ENCODE measurements at places on chromosomes 2 and 18. TPM values are rescaled to one million over a fixed set of nuclear protein-coding genes. Genes with fewer than 3 reads are reported as not detected.
A peak's percentile ranks its signal among the peaks of the same experiment; 100 is the strongest.

GRCh38 chr2:98507461-98507860, 62.8 kb downstream of the INPP4A start:
- ATAC-seq = no peak

Gene TUBA3E
- not detected for total RNA-seq

DNA sequence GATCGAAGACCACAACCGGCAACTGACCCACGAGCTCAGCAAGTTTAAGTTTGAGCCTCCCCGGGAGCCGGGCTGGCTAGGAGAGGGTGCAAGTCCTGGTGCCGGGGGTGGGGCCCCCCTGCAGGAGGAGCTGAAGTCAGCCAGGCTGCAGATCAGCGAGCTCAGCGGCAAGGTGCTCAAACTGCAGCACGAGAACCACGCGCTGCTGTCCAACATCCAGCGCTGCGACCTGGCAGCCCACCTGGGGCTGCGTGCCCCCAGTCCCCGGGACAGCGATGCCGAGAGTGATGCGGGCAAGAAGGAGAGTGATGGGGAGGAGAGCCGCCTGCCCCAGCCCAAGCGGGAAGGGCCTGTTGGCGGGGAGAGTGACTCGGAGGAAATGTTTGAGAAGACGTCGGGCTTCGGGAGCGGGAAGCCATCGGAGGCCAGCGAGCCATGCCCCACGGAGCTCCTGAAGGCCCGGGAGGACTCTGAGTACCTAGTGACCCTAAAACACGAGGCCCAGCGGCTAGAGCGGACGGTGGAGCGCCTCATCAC, 78.7 kb downstream of the MTCL1 start:
- ATAC-seq = no peak

- no peak for ATAC-seq
Measured at GRCh38 chr18:72866442-72866900, 1.3 kb downstream of the NETO1 start.

DNA sequence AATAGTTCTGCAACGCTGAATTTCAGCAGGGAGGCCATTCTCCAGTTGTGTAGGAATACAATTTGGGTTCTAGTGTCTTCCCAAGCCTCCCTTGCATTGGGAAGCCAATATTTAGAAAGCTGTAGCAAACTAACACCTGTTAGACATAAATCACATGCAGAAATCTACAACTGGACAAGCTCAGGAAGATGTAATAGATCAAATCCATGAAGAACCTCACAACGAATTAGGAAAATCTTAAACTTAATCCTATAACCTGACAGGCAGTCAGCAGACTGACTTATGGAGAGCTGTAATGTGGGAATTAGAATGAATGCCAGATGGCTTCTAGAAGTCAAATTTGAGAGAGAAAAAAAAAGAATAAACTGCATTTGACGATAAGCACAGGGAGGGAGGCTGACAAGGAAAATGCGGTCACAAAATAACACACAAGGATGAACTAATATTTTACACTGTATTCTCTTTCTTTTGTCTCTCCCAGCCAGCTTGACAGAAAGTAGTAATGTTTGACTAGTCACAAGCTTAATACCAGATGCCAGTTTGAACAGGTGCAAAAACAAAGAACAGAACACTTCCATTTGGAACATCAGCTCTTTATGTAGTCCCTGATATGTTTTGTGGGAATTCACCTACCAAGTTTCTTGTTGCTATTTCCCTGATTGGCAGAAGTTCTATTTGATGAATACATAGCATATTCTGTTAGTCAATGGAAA, 50.8 kb upstream of the FANCL start:
- peak; percentile 31 for ATAC-seq

Gene MARCHF4
- 2.5 TPM for total RNA-seq

- ATAC-seq = no peak
Measured at GRCh38 chr18:63138436-63139340, 180.9 kb downstream of the BCL2 start.

DNA sequence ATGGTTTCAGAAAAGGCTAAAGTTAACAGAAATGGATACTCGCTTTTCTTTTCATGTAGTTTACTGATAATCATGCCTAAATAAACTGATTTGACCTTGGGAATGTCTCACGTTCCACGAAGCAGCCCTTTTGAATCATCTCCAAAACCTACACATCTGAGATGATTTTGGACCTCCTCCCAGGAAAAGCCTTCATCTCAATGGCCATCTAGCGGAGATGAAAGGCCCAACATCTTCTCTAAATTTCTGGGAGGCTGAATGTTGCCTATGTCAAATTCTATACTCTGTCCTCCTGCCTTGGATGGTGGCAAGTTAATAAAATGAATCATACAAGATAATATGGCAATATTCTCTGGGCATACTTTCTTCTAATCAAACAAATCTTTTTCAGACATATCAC, 448.5 kb downstream of the ZEB2 start:
- ATAC-seq = no peak

Gene UGT1A8
- 0.39 TPM for total RNA-seq

GRCh38 chr2:181656450-181657291, at the start of gene CERKL:
CERKL (minus strand) TSS chr2:181657105; CDS start chr2:181657006, 99 bp downstream.
- peak; percentile 90 for ATAC-seq

DNA sequence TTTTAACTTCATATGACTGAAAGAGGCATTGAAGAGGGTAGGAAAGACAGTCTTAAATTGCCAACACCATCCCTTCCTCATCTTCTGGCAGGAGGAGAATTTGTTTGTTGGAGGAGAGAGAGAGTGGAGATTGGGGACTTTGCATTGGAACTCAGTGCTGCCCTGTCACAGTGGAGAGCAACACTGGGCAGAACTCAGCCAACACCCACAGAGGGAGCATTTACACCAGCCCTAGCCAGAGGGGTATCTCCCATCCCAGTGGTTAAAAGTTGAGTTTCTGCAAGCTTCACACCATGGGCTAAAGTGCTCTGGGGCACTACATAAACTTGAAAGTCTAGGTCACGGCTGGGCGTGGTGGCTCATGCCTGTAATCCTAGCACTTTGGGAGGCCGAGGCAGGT, 174.1 kb downstream of the ANKRD30B start:
- ATAC-seq = no peak

- ATAC-seq = no peak
Measured at GRCh38 chr2:184890311-184890710, 292.0 kb downstream of the ZNF804A start.

Gene CCDC74B
- total RNA-seq = 10.5 TPM

Gene NFATC1
- total RNA-seq = 0.32 TPM

- ATAC-seq = no peak
Measured at GRCh38 chr18:70419526-70419925, 130.7 kb downstream of the SOCS6 start.

DNA sequence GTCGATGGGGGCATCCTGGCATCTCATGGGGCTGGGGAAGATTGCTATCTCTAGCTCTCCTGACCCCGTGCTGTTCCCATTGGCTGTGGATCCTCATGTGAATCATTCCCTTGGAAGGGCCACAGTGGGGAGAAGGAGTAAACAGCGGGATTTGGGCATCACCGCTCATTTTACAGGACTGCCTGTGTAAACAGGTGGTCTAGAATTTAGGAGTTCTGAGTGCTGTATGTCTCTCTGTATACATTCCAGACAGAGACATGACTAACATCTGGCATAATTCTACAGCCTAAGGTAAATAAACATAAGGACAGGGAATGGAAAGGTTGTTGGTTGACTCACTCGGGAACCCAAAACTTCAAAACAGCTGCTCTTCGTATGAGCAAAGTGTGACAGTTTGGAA, 92.7 kb downstream of the COPS8 start:
- ATAC-seq = no peak

DNA sequence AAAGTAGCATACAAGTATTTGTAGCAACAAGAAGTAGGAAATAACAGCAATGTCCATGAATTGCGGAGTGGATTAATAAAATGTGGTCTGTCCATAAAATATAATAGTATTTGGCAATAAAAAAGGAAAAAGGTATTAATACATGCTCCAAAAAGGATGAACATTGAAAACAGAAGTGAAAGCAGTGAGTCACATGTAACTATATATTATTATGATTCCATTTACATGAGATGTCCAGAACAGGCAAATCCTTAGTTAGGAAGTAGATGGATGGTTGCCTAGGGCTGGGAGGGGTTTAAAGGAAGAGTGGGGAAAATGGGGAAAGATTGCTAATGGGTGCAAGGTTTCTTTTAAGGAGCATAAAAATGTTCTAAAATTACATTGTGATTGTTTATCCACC, 44.5 kb downstream of the CCDC74A start:
- no peak for ATAC-seq

DNA sequence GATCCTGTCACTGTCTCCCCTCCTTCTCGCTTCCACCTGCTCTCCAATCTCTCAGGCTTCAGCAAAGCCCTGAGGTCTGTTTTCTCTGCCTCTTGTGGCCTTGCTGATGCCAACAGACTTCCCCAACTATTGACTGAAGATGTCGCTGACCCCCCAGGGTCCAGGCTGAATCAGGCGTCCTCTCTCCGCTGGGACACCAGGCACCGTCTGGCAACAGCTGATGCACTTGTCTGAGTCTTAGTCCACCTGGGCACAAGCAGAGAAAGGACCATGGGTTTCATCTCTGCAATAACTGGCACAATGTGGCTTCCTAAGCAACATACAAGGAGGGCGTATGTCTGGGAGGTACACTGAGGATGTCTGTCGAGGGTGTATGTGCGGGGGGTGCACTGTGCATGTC, 248.7 kb upstream of the MYT1L start:
- ATAC-seq = no peak

DNA sequence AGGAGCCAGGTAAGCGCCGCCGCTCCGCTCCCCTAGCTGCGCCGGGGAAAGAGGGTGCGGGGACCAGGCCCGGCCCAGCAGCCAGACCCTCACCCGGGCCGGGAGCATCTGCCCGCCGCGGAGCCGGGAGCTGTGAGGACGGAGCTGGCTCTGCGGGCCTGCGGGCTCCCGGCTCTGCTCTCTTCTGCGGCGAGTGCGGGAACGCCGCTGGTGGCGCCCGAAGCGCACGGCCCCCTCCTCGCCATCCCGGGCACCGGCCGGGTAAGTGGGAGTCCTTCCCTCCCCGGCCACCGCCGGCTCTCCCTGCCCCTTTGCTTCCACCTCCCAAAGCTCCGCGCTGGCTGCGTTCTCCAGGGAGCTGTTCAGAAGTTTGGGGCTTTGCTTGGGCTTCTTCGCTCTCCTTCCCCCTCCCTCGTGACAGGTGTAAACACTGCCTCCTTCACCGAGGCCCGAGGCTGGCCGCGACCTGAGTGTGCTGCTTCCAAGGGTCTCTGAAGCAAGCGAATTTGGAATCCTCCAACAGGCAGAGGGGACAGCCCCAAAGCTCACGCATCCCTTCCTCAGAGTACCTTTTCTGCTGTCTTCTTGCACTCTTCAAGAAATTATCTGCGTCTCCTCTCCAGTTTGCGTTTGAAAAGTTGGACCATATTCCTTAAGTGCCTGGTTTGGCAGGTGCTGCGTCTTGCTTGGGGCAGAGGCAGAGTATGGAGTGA, 632 bp downstream of the AFTPH start:
- ATAC-seq = peak; percentile 56

DNA sequence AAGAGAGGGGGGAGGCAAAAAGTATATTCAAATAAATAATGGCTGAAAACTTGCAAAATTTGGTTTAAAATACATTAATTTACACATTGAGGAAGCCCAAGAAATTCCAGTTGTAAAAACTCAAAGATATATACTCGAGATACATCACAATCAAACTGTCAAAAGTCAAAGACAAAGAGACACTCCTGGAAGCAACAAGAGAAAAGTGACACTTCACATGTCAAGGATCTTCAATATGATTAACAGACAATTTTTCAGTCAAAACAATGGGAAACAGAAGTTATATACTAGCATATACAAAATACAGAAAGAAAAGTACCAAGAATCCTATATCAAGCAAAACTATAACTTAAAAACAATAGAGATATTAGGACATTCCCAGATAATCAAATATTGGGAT, 170.2 kb downstream of the CCDC178 start:
- no peak for ATAC-seq

GRCh38 chr2:236809716-236810115, 240.1 kb downstream of the ACKR3 start:
- ATAC-seq = no peak

DNA sequence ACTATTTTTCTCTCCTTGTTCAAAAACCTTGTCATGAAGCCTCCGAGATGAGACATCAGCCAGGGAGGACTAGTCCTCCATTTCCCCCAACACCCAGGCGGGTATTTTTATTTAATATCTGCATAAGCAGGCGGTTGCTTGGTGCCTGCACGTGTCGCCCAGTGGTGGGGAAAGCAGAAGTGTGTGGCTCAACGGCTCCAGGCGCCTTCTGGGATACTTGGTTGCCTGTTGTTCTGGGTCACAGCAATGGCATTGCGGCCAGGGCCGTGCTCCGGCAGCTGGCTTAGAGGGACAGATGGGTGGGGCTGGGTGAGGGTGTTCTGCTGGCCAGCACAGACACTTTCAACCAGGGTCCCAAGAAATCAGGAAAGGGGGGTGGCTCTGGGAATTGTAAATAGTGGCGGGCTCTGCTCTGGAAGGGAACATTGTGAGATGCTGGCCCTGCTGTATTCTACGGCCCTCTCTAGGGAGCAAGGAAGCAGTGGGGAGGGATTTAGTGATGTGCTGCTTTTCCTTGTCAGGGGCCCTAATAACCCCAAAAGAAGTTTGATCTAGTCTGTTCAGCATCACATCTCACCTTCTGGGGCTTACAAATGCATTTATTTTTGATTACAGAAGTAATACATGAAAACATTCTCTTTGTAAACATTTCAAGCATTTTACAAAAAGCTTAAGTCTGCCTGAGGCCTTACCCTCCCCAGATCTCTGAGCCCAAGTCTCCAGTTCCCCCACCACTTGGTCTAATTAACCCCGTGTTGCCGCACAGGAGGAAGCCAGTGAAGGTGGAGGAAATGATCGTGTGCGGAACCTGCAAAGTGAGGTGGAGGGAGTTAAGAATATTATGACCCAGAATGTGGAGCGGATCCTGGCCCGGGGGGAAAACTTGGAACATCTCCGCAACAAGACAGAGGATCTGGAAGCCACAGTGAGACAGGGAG, 1.1 kb downstream of the VAMP8 start:
- ATAC-seq = no peak

Gene NEDD4L
- 373 TPM for total RNA-seq

DNA sequence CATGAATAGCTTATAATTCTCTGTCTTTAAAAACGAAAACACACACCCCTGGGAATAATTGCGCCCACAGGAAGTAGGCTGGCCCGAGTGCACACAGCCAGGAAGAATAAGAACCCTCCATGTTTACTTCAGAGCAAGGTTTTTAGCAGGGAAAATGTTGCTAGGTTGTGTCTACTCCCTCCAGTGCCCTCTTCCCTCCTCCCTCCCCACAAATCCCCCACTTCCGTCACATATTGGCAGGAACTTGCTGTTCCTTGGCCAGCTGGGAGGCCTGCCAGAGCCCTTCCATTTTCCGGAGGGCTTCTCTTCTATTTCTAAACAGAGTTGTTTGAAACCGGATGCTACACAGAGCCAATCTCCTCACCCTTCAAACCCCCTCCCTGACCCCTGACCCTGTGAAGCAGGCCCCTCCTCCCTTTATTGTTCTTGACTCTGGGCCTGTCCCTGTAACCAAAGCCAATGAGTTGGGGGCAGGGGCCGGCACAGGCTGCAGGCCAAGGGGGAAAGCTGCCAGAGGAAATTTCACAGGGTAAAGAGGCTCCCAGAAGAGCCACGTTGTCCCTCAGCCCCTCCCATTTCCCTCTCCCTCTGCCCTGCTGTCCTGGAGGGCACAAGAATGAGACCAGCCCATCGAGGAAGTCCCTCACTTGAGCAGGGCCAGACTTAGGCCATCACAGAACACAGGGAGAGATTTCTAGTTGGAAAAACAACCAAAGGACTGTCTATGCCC, 49.8 kb upstream of the LGALSL start:
- peak; percentile 63 for ATAC-seq
